ENCODE measurements at places on chromosomes 7 and 10.

GRCh38 chr7:40804477-40805215, 669.8 kb downstream of the SUGCT start:
- DNase-seq: no peak

DNA sequence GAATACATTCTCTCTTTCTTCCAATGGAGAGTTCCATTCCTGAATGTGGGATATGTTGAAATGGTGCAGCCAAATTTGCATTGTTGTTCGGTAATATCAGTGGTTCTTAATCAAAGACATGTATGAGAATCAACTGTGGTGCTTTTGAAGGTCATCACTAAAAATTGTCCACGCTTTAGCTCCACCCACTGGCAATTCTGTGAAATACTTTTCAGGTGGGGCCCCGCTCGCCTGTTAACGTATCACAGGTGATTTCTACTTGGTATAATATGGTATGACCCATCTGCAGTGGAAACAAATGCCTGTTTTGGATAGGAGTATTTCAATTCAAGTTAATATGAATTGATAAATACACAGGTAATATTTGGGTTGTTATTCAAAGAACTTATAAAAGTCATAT, 178.4 kb downstream of the NSUN6 start:
- no peak for DNase-seq

DNA sequence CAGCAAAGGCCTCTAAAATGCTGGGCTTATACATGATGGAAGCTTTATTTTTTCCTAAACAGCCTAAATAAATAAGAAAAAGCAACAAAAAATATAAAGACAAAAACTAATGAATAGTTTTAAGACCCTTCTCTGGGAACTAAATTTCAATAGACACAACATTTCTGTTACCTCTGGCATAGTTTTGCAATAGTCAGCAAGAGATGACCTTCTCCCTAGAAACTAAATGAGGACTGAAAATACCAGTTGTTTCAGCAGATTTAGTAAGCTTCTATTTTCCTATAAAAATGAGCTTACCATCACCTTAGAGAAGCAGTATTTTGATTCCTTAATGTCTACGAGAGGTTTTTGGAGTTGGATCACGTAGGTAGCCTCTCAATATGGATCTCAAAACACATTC, 471.4 kb upstream of the NRP1 start:
- DNase-seq: no peak

DNA sequence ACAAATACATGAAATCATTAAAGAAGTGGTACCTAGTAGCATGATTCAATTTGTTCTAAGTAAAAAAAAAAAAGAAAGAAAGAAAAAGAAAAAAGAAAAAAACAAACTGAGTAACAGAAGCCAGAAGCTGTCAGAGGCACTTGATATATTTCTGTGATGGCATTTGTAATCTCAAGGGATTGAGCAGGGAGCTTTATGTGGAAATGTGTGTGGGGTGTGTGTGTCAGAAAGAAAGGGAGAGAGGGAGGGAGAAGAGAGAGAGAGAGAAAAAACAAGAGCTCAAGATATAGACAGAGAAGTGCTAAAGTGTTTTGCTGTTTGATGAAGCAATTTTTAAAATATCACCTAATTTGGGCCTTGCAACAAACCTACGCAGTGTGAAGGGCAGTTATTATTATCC, 357.6 kb upstream of the PCDH15 start:
- DNase-seq: no peak

GRCh38 chr7:102836191-102836919, 76.4 kb upstream of the LRRC17 start:
- peak; percentile 58 for DNase-seq

GRCh38 chr10:100338434-100339036, 8.5 kb upstream of the SCD start:
- DNase-seq: no peak

- no peak for DNase-seq
Measured at GRCh38 chr10:38038107-38038931, 27.8 kb downstream of the ZNF33A start.

GRCh38 chr10:100993986-100994708, 5.5 kb upstream of the LZTS2 start:
- DNase-seq: no peak

Data from Panc1 (cell line).